Activated naive CD4-positive, alpha-beta T cell treated with anti-CD3 and anti-CD28 coated beads, Interleukin-2, amount 50 U/mL, for 16 hours (primary cell): ENCODE measurements at places on chromosomes 11 and 22.

GRCh38 chr11:76455331-76455730, 10.5 kb downstream of the EMSY start:
- DNase-seq, result no peak

GRCh38 chr11:33832676-33833075, 58.4 kb upstream of the FBXO3 start:
- no peak for DNase-seq

GRCh38 chr11:14148653-14149273, 186.2 kb downstream of the SPON1 start:
- no peak for DNase-seq

- DNase-seq, result no peak
These were observed 89.6 kb upstream of the ARHGAP32 start for GRCh38 chr11:129281471-129282415.

DNA sequence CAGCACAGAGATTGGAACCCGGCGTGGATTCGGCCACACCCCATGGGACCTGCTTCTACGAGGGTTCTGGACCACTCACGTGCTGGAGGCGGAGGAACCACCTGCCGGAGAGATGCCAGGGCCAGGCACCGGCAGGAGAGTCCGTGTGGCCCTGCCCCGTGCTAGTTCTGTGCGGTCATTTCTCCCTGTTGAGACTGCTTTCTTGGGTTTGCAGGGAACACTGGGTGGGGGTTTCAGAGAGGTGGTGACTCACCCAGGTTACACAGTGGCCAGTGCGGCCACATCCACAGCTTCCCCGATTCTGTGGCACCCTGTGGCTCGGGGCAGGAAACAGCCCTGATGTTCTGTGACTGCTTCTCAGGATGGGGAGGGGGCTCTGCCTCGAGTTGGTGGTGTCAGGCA, 3.6 kb upstream of the PHLDA2 start:
- no peak for DNase-seq

DNA sequence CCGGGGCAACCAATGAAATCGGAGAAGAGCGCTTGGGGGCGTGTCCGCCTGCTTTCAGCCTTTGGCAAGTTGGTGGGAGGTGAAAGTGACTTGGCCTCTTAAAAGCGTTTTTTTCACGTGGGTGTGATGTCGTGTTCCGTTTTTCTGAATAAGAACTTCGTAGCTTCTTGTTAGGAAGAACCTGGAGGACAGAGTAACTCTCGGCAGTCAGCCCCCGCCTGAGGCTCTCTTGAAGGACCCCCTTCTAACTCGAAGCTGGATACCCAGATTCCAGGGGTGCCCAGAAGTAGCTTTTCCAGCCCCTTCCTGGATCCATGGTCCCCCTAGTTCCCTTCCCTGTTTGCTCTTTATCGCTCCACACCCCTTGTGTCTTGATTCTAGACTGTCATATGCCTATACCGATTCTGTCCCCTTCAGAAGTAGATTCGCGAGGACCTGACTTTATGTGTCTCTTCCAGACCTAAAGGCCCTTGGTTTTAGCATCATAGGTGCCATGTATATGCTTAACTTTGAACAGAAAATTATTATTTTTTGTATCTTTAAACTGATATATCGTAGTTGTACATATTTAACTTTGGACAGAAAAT, 915 bp upstream of the OSBP start:
- no peak for DNase-seq

DNA sequence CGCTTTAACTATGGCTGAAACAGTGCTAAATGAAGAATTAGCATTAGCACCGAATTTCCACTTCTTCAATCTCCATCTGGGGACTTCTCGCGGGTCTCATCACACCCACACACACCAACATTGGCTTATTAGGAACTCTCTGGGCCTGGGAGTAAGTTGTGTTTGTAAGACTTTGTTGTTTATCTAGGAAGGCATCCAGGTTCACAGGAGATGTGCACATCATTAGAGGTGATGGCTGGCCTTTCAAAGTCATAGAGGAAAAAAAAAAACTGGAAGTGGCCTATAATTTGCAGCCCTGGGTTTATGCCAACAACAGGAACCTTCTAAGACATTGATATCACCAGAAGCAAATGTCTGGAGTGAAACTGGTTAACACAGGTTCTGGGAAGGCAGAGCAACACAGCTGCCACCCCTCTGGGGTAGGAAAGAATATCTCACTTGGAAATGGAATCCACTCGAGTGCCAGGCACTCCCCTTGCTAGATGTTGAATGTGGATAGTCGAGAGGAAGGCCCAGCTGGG, 84.5 kb downstream of the TRAF6 start:
- no peak for DNase-seq

DNA sequence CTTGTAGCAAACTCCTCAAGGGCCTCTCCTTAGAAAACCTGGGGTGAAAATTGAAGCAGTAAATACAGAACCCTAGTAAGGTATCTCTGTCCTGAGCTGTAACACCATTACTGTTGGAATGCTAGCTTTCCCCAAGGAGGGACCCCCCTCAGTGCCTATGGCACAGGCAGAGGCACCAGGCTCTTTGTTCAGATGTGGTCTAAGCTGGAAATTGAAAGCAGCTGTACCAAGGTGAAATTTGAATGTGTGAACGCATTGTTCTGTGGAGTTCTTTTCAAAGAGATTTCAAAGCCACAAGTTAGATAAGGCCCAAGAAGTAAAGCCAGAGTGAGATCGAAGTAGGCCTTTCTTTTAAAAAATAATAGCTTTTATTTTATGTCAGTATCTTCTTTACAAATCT, 71.9 kb upstream of the HORMAD2 start:
- DNase-seq, result no peak

DNA sequence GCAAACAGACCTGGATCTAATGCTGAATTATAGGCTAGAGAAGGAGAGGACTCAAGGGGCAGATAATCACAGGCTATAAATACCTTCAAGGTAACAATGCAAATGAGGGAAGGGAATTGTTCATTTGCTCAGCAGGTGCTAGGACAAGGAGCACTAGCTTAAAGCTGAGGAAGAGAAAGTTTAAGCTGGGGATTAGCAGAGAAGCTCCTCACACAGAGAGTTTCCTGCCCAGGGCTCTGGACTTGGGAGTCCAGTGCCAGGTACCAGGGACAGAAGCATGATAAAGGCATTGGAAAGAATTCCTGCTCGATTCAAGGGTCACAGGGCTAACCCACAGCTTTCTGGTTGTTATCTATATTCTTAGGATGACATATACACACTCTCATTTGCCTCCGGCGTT, 509.9 kb downstream of the NTM start:
- DNase-seq, result no peak

DNA sequence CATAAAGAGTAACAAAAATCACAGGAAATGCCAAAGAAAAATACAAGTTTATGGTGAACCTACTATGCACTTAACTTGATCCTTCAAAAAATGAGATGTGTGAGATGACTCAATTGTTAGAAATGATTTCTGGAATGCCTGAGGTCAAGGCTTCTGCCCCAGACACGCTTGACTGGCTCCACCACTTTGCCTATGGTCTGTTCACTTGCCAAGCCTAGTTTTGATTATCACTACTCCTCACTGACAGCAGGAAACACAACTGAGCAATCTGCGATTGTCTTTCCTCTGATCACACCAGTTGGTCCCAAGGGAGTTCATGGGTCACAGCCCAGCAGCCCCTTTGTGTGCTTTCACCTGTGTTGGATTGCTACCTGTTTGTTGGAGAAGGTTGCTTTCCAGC, 20.6 kb upstream of the PRDM10 start:
- DNase-seq, result no peak

DNA sequence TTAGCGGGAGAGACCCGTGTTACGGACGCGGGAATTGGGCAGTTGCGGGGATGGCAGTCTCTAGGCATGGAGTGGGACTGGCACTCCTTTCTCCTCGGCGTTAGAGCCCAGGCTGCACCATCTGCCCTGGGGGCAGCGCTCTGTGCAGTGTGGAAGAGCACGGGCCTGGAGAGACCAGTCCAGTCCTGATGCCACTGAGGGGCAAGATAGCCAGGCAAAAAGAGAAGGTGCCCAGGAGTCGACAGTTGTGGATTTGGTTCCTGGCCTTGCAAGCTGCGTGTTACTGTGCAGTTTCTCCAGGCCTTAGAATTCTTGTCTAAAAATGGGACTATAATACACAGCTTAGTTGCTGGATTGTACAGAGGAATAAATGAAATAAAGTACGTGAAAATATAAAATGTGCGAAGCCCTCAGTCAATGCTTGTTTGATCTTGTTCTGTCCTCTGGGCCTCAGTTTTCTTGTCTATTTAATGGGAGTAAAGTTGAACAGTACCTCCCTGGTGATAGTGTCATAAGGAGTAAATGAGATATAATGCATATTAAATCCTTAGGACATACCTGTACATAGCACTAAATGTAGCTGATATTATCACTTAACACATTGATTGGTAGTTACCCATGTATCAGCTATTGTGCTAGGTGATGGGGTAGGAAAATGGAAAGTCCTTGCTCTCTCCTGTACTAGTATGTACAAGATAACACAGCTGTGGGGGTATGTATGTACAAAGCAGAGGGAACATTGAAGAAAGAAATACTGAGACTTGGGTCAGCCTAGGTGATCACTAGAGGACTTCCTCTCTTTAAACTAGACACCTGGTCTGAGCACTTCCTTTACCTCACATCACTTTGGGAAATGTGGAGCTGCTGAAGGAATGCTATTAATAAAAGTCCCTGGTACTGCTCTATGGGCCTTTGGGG, 1.2 kb downstream of the ATXN10 start:
- no peak for DNase-seq

- peak; percentile 81 for DNase-seq
These were observed 3.7 kb downstream of the CATSPER1 start for GRCh38 chr11:66022401-66023185.

DNA sequence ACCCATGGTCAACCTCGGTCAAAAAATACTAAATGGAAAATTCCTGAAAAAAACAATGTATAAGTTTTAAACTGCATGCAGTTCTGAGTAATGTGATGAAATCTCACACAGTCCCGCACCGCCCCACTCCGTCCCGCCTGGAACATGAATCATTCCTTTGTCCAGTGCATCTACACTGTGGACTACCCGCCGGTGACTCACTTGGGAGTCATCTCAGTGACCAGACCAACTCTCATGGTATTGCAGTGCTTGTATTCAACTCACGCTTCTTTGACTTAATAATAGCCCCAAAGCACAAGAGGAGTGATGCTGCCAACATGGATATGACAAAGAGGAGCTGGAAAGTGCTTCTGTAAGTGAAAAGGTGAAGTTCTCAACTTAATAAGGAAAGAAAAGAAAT, 48.8 kb downstream of the ARHGAP32 start:
- no peak for DNase-seq

DNA sequence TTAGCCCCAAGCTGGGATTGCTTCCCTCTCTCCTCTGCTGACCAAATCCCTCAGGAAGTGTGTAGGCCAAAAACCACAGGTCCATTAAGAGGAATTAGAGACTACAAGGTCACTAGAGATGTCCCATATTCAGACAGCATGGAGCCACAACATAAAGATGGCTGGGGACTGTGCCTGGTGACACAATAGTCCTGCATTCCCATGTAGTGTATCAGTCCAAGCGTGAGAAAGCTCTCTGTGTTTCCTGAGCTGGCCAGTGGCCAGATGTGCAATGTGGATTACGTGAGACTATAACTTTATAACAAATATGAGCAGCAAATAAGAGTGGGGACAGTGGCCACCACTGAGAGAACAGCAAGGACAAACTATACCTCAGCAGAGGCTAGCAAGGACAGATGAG, 7.6 kb upstream of the MS4A10 start:
- DNase-seq, result no peak

DNA sequence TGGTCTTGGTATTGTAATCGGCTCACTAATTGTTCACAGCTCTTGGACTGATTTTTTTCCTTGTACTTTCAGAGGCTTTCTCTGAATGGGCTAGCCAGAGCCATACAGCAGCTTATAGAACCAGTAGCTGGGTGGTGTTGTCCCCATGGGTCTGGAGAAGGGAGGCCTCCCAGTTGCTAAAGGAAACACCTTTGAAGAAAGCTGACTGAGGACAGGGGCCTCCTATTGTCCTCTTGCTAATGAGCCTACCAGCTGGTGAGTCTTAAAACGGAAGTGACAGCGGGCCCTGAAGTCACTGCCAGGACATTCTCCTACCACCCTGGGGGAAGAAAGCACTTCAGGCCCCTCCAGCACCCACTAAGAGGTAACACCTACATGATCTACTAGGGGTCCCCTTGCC, 9.9 kb downstream of the FADS3 start:
- DNase-seq, result no peak

GRCh38 chr22:44331881-44332714, 19.3 kb upstream of the SHISAL1 start:
- DNase-seq, result no peak

GRCh38 chr11:111406589-111406988, 27.5 kb upstream of the POU2AF1 start:
- DNase-seq, result no peak

DNA sequence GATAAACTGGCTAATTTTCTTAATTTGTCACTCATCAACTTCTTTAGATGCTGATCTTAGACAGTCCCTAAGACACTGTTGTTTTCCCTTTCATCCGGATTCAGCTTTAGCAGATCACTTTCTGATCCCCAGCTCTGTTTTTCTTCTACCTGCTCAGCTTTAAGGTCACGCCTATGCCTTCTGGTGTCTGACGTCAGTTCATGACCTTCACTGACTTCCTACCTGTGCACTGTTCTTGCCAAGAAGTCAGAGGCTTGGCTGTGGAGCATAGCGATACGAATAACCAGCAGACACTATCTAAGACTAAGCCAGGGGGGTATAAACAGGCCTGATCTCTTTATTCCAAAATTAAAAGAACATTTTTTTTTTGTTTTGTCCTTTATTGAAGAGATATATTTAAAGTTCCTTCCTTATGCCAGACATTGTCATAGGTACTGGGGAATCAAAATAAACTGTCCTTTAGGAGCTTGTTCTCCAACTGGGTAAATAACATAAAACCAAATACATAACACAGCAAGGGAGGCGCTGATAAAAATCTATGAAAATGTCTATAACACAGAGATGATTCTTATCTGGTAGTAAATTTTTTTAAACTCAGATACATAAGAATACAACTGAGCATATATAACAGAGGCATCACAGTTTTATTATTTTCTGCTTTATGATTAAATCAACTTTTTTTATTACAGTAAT, 352.2 kb upstream of the CTSC start:
- DNase-seq, result no peak

DNA sequence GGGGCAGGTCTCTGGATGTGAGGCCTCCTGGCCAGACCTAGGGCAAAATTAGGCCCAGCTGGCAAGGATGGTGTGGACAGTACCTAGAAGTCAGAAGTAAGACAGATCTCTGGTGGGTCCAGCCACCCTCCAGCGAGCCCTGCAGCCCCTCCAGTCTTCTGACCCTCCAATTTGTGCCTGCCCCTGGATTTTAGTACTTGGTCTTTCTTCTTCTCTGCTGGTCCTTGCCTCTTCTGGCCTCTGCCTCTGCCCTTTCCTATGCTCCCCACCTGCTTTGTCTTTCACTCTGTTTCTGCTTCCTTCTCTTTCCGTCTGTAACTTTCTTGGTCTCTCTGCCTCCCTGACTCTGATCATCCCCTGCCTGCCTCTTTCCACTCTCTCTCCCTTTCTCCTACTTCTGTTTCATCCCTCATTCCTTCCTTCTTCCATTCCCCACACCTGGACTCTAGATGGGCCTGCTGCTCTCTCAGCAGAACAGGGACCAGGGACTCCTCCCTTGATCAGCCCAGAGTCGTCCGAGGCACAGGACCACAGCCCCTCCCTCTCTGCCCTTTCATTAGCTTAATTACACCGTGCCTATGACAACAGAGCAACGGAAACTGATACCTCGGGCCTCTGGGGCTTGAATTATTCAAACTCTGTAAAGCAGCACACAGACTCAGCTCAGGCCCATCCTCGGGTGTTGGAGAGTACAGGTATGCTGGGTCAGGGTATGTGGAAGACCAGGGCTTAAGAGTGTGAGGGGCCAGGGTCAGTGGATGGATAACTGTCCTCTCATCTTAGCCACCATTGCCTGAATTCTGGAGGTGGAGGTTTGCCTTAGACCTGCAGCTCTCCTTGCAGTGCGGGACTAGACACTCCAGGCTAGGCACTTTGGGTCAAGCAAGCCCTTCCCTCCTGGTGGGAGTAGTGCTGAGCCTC, at the start of gene CHRNA10:
Gene CHRNA10 (minus strand): TSS at position 51 of the 921 bp plus-strand sequence. CDS start 72 bp downstream, outside the sequence.
- DNase-seq, result no peak
